ENCODE measurements at places on chromosomes 16 and 17.

GRCh38 chr16:3907586-3907985 lies 27.1 kb upstream of the CREBBP start:
- no peak for DNase-seq

GRCh38 chr16:19598805-19599510 lies 43.5 kb downstream of the VPS35L start:
- no peak for DNase-seq

DNA sequence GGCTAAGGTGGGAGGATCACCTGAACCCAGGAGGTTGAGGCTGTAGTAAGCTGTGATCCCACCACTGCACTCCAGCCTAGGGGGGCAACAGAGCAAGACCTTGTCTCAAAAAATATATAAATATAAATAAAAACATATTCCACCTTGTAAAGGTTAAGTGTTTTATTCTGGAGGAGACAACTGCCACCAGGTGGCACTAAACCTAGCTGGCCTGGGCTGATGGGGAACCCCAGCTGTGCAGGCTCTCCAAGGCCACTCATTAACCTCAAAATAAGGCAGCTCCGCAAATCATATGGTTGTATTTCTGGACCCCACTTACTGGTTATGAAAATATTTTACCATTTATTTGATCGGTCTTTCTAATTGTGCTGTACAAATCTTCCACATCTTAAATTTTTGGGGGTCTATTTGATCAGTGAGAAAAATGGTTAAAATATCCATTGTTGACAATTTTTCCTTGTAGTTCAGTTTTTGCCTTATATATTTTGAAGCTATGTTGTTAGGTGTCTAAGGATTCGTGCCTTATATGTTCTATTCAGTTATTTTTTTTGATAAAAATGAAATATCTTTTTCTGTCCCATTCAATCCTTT lies 8.5 kb upstream of the ICAM2 start:
- DNase-seq: peak; percentile 79

DNA sequence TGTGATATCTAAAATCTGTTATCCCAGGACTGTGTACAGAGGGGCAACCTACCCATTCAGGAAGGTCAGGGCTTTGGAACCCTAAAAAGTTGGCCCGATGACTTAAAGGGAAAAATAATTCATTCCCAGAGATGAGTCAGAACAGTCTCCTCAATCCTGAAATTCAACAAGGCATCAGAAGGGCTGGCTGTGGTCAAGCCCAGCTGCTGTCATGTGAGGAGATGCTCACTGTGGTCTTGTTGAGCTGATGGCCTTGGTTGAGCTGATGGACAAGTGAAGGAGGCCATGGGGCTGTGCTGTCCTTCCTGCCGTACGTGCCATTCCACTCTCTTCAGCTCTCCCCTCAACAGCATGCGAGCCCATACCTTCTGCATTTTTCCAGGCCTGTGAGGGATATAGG lies 20.9 kb upstream of the DRG2 start:
- DNase-seq: no peak

- DNase-seq: no peak
These were observed at the start of gene KRTAP2-3 for GRCh38 chr17:41060052-41060604. KRTAP2-3 (minus strand) TSS chr17:41060114; CDS start chr17:41060050, 64 bp downstream.

DNA sequence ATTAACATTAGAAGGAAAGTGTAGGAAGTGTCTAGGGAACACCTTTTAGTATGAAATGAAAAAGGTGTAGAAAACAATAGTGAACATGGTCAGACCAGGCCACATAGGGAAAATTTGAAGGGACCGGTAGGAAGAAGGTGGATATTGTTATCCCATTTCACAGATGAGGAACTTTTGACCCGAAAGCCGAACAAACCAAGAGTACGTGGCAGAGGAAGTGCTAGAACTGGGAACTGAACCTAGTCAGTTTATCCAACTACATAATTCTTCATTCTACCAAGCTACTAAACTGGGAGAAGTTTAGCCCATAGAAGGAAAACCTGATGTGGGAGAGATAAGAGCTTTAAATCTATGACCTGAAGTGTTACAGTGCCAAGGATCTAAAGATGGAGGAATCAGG lies 43.2 kb downstream of the YPEL2 start:
- DNase-seq: no peak

DNA sequence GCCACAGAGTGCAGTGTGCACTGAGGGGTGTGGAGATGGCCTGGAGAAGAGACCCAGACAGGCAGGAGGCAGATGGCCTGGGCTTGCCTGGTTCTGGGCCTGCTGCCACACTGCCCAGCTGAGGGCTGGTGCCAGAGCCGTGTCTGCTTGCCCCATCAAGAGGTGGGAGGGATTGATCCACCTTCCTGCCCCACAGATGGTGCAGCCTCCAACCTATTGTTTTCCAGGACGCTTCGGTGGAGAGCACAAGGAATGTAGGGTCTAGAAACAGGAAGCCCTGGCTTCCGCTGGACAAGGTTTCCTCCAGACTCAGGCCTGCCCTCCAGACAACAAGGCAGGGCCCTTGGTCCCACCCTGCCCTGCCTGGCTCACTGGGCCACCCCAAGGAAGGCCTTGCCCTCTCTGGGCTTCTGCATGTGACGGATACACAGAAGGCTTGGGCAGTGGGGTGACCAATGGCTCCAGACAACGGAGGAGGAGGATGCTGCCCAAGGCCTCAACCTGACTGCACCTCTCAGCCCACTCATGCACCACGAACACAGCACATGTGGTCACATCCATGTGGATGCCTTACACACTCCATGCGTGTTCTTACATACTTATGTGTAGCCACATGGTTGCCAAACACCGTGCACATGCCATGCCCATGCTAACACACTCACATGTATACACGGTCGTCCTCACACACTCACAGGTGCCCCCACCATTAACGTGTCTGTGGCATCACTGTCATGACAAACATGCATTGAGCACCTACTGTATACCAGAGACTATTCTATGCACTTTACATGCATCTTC lies 6.5 kb upstream of the CDH5 start:
- no peak for DNase-seq

GRCh38 chr17:49054342-49055092 lies 57.3 kb downstream of the IGF2BP1 start:
- DNase-seq: no peak

DNA sequence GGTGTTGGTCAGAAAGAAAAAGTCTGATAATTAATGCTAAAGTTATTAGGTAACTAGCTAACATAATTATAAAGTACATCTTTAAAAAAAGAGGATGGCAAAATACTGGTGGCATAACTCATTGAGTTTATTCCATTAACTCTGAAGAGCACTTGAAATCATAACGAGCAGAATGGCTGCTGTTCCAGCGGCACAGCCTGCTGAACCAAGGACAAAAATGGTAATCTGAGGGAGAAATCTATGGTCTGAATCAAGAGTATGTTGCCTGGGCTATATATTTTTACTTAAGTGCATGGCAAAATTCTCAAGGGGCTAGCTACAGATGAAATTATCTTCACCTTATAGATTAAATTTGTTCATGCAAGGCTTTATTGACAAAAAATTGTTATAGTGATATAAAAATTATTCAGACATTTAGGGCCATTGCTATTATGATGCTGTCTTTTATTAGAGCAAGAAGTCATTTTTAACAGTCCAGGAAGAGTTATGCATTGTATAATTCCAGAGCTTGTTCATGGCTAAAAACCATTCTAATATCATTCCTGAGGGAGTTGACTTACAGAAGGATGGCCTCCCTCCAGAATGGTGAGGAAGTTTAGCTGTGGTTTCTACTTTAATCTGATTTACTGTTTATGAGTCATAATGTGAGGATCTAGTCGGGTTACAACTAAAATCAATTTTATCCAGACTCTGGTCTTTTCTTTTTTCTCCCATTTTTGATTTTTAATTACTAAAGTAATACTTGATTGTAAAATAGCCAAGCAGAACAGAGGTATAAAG lies 41.4 kb upstream of the ANKFN1 start:
- no peak for DNase-seq

All from CD8-positive, alpha-beta memory T cell (primary cell).